ENCODE measurements at places on chromosomes 2 and 18.

GRCh38 chr18:3388980-3389379, 61.0 kb upstream of the TGIF1 start:
- DNase-seq, result no peak

DNA sequence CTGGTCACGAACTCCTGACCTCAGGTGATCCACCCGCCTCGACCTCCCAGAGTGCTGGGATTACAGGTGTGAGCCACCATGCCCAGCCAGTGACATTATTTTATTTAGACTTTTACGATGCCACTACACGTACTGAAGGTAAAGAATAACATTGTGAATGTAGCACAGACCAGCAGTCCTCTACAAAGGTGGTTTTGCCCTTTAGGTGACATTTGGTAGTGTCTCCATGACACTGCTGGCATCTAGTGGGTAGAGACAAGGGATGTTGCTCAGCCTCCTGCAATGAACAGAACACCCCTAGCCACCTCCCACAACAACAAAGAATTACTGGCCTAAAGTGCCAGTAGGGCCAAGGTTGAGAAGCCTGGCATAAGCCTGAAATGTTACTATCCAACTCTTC, 69.5 kb downstream of the MYOM1 start:
- no peak for DNase-seq

- no peak for DNase-seq
These were observed 38.8 kb downstream of the DNER start for GRCh38 chr2:229675569-229675968.

DNA sequence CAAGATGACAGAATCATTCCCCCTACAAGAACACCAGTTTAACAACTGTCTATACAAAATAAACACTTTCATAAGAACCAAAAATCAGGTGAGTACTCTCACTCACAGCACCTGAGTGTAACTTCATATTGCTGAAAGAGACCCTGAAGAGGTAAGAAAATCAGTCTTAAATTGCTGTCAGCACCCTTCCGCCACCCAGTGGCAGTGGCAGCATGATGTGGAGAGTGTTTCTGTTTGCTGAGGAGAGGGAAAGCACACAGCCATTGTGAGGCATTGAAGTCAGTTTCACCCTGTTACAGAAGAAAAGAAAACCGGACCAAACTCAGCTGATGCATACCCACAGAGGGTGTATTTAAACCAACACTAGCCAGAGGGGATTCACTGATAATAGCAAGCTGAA, 1240.8 kb upstream of the CRIM1 start:
- DNase-seq, result no peak

DNA sequence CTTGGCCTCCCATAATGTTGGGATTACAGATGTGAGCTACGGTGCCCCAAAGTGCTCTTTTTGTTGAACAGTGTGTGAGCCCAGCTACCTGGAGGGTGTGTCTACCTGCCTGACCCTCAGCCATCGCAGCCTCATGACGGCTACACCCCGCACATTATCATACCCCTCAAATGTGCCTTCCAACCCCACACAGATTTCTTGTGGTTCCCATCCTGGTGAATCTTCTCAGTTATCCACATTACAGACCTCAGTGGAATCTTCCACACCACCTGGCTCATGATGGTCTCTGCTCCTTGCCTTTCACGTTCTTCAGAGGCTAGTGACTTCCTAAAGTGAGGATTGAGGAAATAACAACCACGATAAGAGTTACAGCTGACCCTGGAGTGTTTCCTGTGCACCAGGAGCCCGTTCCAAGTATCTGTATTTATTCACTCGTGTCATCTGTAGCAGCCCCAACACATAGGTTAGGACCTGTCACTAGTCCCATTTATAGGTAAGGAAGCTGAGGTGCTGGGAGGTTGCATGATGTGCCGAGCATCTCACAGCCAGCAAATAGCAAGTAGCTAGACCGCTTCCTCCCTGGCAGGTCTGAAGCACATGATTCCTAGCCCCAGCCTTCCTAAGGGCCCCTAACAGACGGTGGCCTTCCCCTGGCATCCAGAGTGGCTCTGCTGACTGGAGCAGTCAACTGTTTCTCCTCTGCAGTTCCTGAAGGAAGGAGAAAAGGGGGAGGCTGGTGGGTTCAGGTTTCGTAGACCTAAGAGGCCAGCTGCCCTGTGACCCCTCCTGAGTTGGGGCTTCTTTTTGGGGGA, 47.3 kb downstream of the TCF7L1 start:
- no peak for DNase-seq

GRCh38 chr2:2142345-2142744, 188.7 kb downstream of the MYT1L start:
- DNase-seq, result no peak

DNA sequence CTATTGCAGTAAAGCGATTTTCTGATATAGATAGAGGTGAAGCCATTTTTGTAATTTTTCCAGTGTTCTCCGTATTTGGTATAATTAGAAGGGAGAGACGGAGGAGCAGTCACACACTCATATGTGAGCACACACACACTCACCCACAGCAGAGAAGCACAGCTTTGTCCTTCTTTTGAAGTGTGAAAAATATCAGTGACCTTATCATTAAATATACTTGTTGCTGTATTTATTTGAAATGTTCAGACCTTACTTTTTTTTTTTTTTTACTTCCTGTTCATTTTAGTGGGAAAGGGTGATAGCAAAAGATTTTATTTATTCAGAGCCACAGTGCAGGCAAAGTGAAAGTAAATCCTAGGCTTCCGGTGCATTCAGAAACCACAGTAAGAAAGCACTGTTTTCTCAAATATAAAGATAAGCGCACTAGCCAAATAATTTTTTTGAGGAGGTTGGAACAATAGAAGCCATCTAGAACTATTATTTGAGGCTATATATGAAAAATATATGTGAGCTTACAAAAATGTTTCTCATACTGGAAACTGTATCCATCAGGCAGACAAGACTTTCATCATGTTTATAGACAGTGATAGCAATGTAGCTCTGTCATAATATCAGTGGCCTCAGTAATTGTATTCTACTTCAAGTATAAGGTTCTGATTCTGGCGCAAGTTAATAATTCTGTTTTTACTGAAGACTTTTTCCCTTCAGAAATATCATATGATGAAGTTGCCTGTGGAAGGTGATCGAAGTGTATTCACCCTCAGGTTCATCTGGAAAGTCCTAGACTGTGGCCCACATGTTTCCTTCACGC, 37.2 kb downstream of the TSHZ1 start:
- no peak for DNase-seq

DNA sequence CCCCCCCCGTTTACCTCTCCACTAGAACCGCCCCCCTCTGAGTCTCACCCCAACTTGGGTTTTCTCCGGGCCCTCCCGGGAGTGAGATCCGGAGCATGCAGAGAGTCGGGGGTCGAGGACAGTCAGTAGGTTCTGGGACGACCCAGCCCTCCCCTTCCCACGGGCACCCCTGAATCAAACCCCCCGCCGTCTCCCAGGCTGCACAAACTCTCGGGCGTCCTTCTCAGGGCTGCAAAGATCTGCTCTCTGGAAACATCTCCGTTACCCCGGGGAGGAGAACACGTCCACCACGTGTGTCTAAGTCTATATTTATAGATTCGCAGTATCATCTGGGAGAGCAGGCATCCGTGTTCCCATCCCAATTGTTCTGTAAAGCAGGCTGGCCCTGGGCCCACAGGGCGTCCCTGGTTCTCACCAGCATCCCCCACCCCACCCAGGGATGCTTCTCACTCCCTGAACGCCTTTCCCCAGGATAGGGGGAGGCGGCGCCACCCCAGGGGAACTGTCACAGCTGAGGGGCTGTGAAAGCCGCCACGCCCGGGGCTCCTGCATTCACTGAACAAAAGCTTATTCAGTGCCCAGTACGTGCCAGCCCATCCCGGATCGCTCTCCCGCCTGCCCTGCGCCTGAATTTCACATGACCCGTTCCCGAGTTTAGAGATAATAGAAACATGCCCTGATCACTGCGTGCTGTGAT, 765 bp upstream of the DIPK1C start:
- DNase-seq, result no peak

DNA sequence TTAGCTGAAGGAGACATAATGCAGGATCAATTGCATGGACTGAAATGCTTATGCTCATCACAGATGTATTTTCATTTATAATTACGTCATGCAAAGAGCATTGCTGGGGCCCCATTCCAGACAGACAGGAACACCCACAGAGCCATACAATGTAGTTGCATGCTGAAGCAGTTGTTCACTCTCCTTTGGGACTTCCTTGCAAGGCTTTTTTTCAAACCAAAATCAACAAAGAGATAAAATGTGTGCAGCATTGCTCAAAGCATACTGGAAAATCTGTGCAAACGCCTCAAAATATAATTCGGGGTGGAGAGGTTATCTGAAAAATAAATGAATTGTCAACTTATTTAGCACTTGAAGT, 463.2 kb downstream of the CDH2 start:
- no peak for DNase-seq
